ENCODE measurements at places on chromosomes 1 and 21. TPM values are rescaled to one million over a fixed set of nuclear protein-coding genes. Genes with fewer than 3 reads are reported as not detected.

HCRTR1 gene
- total RNA-seq, result not detected

TDRD5 gene
- total RNA-seq, result not detected

SORT1 gene
- 4.5 TPM for total RNA-seq

LSM10 gene
- total RNA-seq, result 41.4 TPM

E2F2 gene
- 93.4 TPM for total RNA-seq

GRCh38 chr1:155272466-155273342 lies 600 bp downstream of the CLK2 start:
- H3K27ac ChIP-seq, result peak overlapping the region; percentile 90
- H3K27me3 ChIP-seq, result no peaks in the 10 kb centered on the region
- H3K4me1 ChIP-seq, result peaks cover 44% of the 10 kb centered on the region
- DNase-seq, result no peak
- H3K4me3 ChIP-seq, result peak overlapping the region; percentile 98
- H3K36me3 ChIP-seq, result peaks cover 46% of the 10 kb centered on the region

- no peak for DNase-seq
- H3K27me3 ChIP-seq, result no peaks in the 10 kb centered on the region
- H3K36me3 ChIP-seq, result no peaks in the 10 kb centered on the region
Observed at GRCh38 chr1:165010418-165011070, 346.0 kb downstream of the LMX1A start.

DNA sequence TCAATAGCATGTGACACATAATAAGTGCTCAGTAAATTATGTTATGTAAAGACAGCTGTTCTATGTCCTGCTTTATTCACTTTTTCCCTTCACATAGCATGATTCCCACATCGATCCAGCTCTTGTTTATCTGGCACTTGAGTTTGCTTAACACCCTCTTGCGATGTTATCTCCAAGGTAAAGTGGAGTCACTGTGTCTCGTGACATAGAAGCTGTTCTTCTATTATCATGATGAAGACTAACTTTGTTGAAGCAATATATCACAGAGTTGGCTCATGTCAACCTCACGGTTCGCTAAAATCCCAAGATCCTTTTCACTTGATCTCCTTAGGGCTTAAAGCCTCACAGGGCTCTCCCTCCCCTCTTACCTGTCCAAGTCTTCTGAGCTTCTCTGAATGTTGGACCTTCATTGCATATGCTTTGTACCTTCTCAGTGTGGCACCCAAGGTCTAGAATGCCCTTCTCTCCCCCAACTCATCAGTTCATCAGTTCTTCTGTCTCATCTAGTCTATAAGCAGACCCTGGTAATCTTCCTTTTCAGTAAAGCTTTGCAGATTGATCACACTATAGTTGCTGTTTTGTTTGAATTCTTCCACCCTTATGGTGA lies 38.0 kb downstream of the PLXNA2 start:
- no peaks in the 10 kb centered on the region for H3K4me1 ChIP-seq
- H3K36me3 ChIP-seq, result no peaks in the 10 kb centered on the region
- H3K27ac ChIP-seq, result no peak overlapping the region
- peaks cover 2% of the 10 kb centered on the region for H3K27me3 ChIP-seq
- DNase-seq, result no peak

- peaks cover 3% of the 10 kb centered on the region for H3K36me3 ChIP-seq
- H3K4me3 ChIP-seq, result no peak overlapping the region
- H3K4me1 ChIP-seq, result peaks cover 13% of the 10 kb centered on the region
- DNase-seq, result no peak
- H3K27ac ChIP-seq, result no peak overlapping the region
- H3K27me3 ChIP-seq, result peaks cover 63% of the 10 kb centered on the region
Observed at GRCh38 chr1:98056781-98057180, 135.9 kb upstream of the DPYD start.

- no peak overlapping the region for H3K4me3 ChIP-seq
- H3K27ac ChIP-seq, result no peak overlapping the region
- no peak for DNase-seq
Observed at GRCh38 chr1:83725735-83726360, 273.1 kb downstream of the TTLL7 start.

GRCh38 chr1:209433649-209434031 lies 149.9 kb upstream of the CAMK1G start:
- no peaks in the 10 kb centered on the region for H3K4me1 ChIP-seq
- peaks cover 17% of the 10 kb centered on the region for H3K27me3 ChIP-seq
- no peak overlapping the region for H3K4me3 ChIP-seq

- peak overlapping the region; percentile 79 for H3K27ac ChIP-seq
- peak overlapping the region; percentile 96 for H3K4me3 ChIP-seq
- peaks cover 5% of the 10 kb centered on the region for H3K27me3 ChIP-seq
- H3K36me3 ChIP-seq, result peaks cover 14% of the 10 kb centered on the region
Observed at GRCh38 chr1:145963265-145964019, 933 bp downstream of the ANKRD34A start.

DNA sequence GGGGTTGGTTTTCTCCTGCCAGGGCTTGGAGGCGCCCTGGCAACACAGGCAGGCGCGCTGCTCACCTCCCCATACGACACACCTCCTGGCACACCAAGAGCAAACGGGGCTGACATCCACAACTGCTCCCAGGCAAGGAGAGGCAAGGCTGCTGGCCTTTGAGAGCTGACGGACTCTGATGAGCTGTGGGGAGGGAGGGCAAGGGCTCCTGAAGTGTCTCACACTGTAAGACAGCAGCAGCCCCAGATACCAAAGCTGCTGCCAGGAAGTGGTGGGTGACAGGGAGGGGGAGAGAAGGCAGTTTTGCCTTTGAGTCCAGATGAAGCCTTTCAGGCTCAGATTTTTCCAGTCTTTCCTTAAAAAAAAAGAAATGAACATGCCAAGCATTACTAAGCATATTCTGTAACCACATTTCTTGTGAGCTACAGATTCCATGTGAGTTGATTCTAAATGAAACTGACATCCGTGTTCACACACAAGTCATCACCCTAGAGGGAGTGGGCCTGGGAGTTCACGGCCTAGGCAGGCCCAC lies 24.3 kb downstream of the PGBD5 start:
- no peak overlapping the region for H3K27ac ChIP-seq
- H3K27me3 ChIP-seq, result no peaks in the 10 kb centered on the region
- no peak overlapping the region for H3K4me3 ChIP-seq
- DNase-seq, result no peak

DNA sequence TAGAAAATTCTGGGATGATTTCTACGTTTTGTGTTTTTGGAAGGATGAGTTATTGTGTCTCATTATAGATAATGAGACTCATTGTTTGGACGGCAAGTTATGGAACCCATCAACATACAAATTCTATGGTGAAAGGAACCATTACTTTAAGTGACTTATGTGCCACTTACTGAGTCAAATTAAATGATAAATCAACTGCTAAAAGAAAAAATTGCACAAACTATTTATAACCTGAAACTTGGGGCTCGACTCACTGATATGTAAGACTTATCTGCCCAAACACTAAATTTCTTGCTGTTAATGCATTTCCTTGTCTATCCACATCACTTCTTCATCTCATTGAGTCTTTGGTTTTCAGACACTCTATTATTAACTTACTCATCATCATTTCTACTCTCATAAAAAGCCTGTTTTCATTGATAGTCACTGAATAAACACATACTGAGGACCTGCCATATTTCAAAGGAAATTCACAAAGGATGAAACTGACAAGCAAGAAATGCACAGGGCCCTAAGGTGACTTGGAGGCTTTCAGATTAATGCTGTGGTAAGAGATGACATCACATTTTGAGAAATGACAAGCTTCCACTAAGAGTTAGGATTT lies 872.7 kb upstream of the ADAMTS5 start:
- H3K36me3 ChIP-seq, result no peaks in the 10 kb centered on the region
- no peak overlapping the region for H3K4me3 ChIP-seq
- H3K27me3 ChIP-seq, result no peaks in the 10 kb centered on the region
- no peak for DNase-seq
- H3K4me1 ChIP-seq, result no peaks in the 10 kb centered on the region
- H3K27ac ChIP-seq, result no peak overlapping the region

GRCh38 chr1:19769211-19769932 lies 30.3 kb downstream of the TMCO4 start:
- peaks cover 12% of the 10 kb centered on the region for H3K36me3 ChIP-seq
- DNase-seq, result no peak
- H3K27me3 ChIP-seq, result no peaks in the 10 kb centered on the region
- peaks cover 18% of the 10 kb centered on the region for H3K4me1 ChIP-seq
- H3K4me3 ChIP-seq, result no peak overlapping the region

DNA sequence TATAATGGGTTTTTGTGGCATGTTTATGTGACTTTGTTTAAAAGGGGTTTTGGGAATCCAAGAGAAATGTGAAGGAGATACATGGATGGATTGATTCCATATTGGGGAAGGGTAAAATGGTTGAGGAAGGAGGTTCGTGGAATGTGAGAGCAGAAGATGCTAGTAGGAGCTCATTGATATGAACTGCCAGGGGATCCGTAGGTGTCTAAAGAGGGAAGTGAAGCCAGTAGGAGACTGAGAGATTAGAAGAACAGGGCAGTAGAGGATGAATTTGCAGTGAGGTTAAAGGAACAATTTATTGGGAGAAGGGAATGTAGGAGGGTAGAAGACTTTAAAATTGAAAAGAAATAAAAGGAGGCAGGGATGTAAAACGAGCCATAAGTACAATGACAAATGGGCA lies 252.6 kb downstream of the GPR52 start:
- no peaks in the 10 kb centered on the region for H3K27me3 ChIP-seq
- no peaks in the 10 kb centered on the region for H3K4me1 ChIP-seq
- peaks cover 3% of the 10 kb centered on the region for H3K36me3 ChIP-seq
- H3K4me3 ChIP-seq, result no peak overlapping the region
- H3K27ac ChIP-seq, result no peak overlapping the region

GRCh38 chr1:161021970-161022353 lies 1.0 kb upstream of the F11R start:
- peak overlapping the region; percentile 85 for H3K4me3 ChIP-seq
- H3K27ac ChIP-seq, result no peak overlapping the region
- no peak for DNase-seq
- peaks cover 4% of the 10 kb centered on the region for H3K27me3 ChIP-seq
- H3K36me3 ChIP-seq, result peaks cover 1% of the 10 kb centered on the region

GRCh38 chr1:28064064-28064463 lies 24.3 kb downstream of the EYA3 start:
- no peak overlapping the region for H3K27ac ChIP-seq
- DNase-seq, result no peak
- H3K27me3 ChIP-seq, result no peaks in the 10 kb centered on the region
- peaks cover 30% of the 10 kb centered on the region for H3K4me1 ChIP-seq
- H3K4me3 ChIP-seq, result no peak overlapping the region
- H3K36me3 ChIP-seq, result peaks cover 14% of the 10 kb centered on the region

- peak overlapping the region; percentile 59 for H3K27ac ChIP-seq
- DNase-seq, result peak; percentile 54
- peaks cover 56% of the 10 kb centered on the region for H3K4me1 ChIP-seq
- H3K36me3 ChIP-seq, result no peaks in the 10 kb centered on the region
- H3K4me3 ChIP-seq, result peak overlapping the region; percentile 62
Observed at GRCh38 chr1:27360159-27361043, 6.4 kb downstream of the MAP3K6 start.

DNA sequence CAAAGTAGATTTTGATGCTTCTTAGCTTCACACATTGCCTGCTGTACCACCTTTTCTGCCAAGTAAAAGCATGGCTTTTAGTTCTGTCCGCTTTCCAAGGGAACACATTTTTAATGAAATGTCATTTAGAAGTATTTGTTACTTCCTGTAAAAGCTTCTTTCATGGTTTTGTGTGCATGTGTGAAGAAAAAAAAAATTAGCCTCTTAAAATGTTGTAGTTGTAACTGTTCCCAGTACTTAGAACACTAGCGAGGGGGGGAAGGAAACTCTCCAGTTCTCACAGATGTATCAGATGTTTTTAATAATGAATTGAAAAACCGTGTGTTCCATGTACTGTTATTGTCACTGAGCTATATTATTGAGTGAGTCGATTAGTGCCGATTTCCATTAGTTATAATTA lies 568.3 kb upstream of the ADGRL2 start:
- no peaks in the 10 kb centered on the region for H3K4me1 ChIP-seq
- H3K27ac ChIP-seq, result no peak overlapping the region
- no peaks in the 10 kb centered on the region for H3K27me3 ChIP-seq
- DNase-seq, result no peak
- H3K4me3 ChIP-seq, result no peak overlapping the region

DNA sequence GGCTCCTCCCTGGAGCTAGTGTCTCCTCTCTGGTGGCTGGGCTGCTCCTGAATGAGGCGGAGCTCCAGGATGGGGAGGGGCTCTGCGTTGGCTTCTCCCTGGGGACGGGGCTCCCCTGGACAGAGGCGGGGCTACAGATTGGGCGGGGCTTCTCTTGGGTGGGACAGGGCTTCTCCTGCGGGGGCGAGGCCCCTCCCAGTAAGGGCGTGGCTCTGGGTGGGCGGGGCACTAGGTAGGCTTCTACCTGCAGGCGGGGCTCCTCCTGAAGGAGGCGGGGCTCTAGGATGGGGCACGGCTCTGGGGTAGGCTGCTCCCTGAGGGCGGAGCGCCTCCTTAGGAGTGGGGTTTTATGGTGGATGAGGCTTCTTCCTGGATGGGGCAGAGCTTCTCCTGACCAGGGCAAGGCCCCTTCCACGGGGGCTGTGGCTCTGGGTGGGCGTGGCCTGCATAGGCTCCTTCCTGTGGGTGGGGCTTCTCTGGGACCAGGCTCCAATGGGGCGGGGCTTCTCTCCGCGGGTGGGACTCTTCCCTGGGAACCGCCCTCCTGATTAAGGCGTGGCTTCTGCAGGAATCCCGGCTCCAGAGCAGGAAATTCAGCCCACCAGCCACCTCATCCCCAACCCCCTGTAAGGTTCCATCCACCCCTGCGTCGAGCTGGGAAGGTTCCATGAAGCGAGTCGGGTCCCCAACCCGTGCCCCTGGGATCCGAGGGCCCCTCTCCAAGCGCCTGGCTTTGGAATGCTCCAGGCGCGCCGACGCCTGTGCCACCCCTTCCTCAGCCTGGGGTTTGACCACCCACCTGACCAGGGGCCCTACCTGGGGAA lies 22.7 kb upstream of the ARF1 start:
- peaks cover 9% of the 10 kb centered on the region for H3K4me1 ChIP-seq
- DNase-seq, result peak; percentile 71
- H3K36me3 ChIP-seq, result no peaks in the 10 kb centered on the region
- peak overlapping the region; percentile 50 for H3K4me3 ChIP-seq
